ENCODE measurements at places on chromosomes 12 and 14. TPM values are rescaled to one million over a fixed set of nuclear protein-coding genes. Genes with fewer than 3 reads are reported as not detected.

DNA sequence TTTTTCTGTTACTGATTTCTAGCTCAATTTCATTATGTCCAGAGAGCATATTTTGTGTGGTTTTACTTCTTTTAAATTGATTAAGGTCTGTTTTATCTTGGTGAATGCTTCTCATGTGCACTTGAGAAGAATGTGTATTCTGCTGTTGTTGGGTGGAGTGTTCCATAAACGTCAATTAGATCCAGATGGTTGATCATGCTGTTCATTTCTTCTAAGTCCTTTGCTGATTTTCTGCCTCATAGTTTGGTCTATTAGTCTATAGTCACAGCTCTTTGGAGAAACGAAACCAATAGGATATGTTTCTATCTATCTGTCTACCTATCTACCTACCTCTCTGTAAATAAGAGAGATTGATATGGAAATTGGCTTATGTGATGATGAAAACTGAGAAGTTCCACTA is 17.1 kb upstream of the ADGRD1 start:
- no peak for DNase-seq

GLS2 gene
- total RNA-seq = 0.51 TPM

BCL2L14 gene
- not detected for total RNA-seq

MYH7 gene
- not detected for total RNA-seq

- DNase-seq = no peak
Observed at GRCh38 chr14:63282997-63283883, 35.5 kb downstream of the GPHB5 start.

DNA sequence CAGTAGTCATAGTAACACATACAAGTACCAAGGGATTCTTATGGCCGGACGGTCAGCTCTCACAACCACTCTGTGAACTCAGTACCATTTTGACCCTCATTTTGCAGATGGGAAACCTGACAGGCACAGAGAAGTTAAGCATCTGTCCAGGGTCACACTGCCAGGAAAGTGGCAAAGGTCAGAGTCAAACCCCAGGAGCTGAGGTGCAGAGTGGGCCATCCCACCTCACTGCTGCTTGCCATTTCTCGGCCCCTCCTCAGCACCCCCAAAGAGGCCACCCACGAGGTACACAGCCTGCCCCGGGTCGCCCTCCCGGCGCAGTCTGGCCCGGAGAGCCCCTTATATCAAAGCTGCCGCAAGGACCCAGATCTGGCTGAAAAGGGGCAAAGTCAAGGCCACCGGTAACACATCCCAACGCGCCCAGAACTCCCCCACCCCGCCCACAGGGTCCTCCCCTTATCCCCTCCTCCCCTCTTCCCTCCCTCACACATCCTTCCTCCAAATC is 1.7 kb downstream of the NCOR2 start:
- DNase-seq = no peak

EML5 gene
- 0.19 TPM for total RNA-seq

OR6C2 gene
- not detected for total RNA-seq

DNA sequence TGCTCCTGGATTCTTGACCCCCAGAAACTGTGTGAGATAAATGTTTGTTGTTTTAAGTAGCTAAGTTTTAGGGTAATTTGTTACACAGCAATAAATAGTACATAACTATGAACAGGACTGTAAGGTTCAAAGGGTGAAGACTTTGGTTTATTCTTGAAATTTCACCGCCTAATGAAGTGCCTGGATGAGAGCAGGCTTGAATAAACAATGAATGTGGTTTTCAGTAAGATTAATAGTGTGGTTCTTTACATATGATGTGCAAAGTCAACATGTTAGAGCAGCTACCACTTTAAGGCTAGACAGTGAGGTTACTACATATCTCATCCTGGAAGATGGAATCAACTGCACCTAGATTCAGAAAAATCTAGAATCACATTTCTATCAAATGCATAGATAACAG is 145.2 kb upstream of the BTG1 start:
- DNase-seq = no peak

ETFBKMT gene
- total RNA-seq = 3.2 TPM

STRAP gene
- 60.6 TPM for total RNA-seq

MYF6 gene
- not detected for total RNA-seq

- DNase-seq = no peak
Observed at GRCh38 chr14:50610465-50610864, 50.5 kb downstream of the ATL1 start.

GRCh38 chr12:15322164-15323061 is at the start of gene PTPRO:
Gene PTPRO (plus strand): TSS chr12:15322508.
- peak; percentile 5 for DNase-seq

NELL2 gene
- total RNA-seq = 0.51 TPM

DNA sequence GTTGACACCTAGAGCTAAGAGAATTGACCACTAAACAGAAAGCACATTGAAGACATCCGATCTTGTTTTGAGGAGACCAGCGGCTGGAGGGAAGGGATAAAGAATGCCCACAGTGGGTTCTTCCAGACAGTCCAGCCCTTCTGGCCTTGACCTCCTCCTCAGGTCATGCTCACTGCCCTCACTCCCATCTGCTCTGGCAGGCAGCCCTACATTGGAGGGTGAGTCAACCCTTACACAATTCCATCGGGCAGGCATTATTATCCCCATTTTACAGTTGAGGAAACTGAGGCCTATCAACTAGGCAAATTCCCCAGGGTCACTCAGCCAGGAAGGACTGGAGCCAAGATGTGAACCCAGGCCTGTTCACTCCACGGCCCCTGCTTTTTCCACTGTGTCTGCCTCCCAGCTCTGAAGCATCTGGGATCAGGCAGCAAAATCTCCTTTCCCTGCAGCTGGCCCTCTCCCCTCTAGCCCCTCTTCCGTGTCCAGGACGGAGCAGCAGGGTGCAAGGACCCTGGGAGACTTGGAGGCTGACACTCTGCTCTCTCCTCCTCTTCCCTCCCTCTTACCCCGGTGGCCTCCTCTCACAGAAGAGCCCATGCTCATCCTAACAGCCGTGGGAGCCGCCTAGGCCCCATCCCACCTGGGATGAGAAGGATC is 5.3 kb downstream of the SCNN1A start:
- no peak for DNase-seq

- DNase-seq = no peak
Observed at GRCh38 chr14:70149596-70150165, 39.1 kb downstream of the SLC8A3 start.

GRCh38 chr14:93121030-93121834 is 5.5 kb upstream of the ITPK1 start:
- DNase-seq = no peak

CRACR2A gene
- 8.8 TPM for total RNA-seq

DYRK2 gene
- total RNA-seq = 12.8 TPM

GRCh38 chr12:19458733-19459132 is 19.4 kb downstream of the AEBP2 start:
- DNase-seq = no peak

GRCh38 chr12:65016881-65017650 is 104.0 kb downstream of the WIF1 start:
- DNase-seq = no peak

GRCh38 chr14:59435987-59436386 is 29.2 kb downstream of the GPR135 start:
- DNase-seq = no peak

CLEC9A gene
- not detected for total RNA-seq

ALKBH1 gene
- total RNA-seq = 14.1 TPM

- no peak for DNase-seq
Observed at GRCh38 chr14:61954306-61954705, 192.1 kb downstream of the SNAPC1 start.

GRCh38 chr14:61326847-61327246 is 5.5 kb downstream of the PRKCH start:
- peak; percentile 98 for DNase-seq

DNA sequence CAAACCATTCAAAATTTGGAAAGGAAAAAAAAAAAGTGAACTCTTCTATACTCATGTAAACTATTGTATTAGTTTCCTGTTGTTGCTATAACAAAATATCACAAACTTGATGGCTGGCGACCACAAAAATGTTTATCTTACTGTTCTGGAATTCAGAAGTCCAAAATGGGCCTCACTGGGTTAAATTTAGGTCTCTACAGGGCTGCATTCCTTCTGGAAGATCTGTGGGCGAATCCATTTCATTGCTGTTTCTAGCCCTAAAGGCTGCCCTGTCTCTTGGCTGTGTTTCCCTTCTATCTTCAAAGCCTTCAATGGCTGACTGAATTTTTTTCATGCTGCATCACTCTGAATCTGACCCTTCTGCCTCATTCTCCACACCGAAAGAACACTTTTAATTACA is 105.1 kb upstream of the NAV3 start:
- DNase-seq = no peak

NIN gene
- total RNA-seq = 49.1 TPM

- DNase-seq = peak; percentile 86
Observed at GRCh38 chr12:4855121-4855924, 54.4 kb upstream of the KCNA1 start.

- DNase-seq = no peak
Observed at GRCh38 chr14:103158688-103159087, 35.4 kb downstream of the TNFAIP2 start.

- DNase-seq = no peak
Observed at GRCh38 chr14:93676416-93676958, 111.8 kb downstream of the PRIMA1 start.

DNA sequence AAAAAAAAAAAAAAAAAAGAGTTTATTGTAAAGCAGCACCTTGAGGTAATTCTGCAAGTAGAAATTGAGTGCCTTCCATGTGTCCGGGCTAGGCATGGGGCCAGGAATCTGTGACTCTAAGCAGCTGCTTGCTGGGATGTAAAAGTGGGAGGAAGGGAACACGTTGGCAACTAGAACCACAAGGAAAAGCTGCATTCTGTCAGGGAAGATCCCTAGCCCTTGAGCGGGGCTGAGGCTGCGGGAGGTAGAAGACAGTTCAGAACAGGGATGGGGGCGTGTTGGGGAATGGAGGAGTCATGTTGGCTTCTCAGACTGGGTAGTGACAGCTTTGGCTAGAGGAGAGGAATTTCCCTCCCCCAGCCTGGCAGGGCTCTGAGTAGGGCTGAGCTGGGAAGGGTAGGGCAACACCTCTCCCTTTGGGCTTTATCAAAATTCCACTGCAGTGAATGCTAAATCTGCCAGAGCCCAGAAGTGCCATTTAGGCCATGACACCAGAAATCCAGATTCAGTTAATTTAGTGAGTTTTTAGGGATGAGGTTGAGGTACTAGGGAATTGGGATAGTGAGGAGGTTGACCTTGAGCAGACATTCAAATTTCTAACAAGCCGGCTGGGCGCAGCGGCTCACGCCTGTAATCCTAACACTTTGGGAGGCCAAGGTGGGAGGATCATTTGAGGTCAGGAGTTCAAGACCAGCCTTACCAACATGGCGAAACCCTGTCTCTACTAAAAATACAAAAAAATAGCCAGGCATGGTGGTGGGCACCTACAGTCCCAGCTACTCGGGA is 3.4 kb upstream of the TRAFD1 start:
- no peak for DNase-seq

GRCh38 chr12:70400124-70400523 is 34.0 kb downstream of the KCNMB4 start:
- DNase-seq = no peak

- no peak for DNase-seq
Observed at GRCh38 chr12:66971816-66972215, 292.9 kb upstream of the GRIP1 start.

EVL gene
- total RNA-seq = 7.7 TPM

- DNase-seq = no peak
Observed at GRCh38 chr14:75231320-75231719, 47.3 kb upstream of the FOS start.

AICDA gene
- not detected for total RNA-seq

DNA sequence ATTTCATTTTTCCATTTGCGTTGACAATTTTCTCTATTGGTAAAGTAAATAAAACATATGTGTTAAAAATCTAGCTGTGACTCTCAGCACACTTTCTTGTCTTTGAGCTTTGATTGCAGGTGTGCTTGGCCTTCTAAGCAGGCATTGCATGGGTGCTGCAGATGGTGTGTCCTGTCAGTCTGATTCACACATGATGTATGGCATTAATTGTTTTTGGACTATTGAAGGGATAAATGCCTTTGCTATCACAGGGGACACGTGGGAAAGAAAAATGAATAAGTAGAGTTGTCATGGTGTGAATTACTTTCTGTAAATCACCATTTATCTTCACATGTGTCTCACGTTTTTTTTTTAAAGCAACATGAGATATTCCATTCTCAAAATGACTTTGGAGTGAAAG is 211.3 kb upstream of the NAV3 start:
- DNase-seq = no peak

GRCh38 chr14:85675957-85676356 is 146.0 kb downstream of the FLRT2 start:
- DNase-seq = no peak

Data from dermis blood vessel endothelial cell (primary cell).